ENCODE measurements at places on chromosomes 5 and 9.

- no peak for DNase-seq
These were observed 36.4 kb upstream of the ADAMTSL1 start for GRCh38 chr9:18437315-18438201.

DNA sequence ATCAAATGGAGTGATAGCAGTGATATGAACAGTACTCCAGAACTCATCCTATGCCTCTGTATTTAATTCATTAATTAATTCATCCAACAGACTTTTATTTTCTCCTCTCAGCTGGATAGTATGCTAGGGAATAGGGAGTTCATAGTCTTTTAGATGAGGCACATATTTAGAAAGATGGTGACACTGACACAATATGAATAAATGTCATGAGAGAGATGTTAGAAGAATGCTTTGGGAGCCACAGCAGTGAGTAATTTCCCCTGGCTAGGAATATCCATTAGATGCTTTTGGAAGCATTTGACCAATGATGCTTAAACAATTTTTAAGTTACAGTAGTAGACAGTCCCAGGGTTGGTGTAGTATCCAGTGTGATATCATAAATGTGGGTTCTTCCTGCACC is 428.7 kb upstream of the SGCD start:
- no peak for DNase-seq

DNA sequence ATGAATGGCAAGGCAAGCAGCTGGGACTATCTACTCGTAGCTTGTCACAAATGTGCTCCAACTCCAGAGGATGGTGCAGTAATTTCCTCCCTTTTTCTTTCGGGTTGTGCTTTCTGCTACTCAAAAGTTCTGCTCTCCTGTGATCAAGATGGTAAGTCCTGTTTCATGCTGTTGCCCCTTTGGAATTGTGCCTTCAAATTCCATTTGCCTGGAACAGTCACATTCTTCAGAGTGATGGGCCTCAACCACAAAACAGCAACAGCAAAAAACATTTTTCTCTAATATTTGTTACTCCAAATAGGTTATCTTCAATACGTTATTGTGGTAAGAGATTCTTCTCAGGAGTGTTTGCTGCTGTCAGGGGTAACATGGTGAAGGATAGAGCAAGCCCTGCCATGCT is 209.3 kb downstream of the PALM2AKAP2 start:
- no peak for DNase-seq

DNA sequence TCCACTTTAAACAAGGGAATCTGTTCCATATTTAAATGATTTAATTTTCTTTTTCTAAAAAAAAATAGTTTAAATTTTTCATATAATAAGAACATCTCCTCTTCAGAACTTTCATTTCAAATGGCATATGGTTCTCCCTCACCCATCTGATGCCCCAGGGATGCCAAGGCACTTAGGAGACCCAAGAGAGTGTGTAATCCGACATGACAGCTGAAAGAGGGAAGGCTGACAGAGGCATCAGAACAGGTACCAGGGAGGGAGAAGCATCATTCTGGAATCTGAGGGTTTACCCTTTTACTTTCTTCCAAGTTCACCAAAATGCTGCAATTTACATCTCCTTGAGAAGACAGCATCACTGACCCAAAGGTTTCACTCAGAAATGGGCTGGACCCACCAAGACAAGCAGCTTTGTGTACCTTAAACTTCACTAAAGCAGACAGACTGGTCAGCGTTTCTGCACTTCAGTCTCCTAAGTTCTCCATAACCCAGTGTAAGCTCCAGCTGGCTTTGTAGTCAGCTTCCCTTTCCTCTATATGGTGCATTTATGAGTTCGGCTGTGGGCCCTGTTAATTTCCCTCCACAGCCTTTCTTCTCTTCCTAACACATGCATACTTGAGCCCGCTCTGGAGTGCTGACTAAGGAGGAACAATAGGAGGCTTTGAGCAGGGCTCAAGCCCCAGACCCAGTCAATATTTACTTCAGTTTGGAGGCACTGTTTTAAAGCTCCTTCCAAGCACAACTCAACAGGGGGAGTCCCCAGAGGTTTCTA is 17.7 kb downstream of the EFNA5 start:
- peak; percentile 69 for DNase-seq

All from SK-MEL-5 (cell line).